ENCODE measurements at places on chromosomes 1 and 21.

DNA sequence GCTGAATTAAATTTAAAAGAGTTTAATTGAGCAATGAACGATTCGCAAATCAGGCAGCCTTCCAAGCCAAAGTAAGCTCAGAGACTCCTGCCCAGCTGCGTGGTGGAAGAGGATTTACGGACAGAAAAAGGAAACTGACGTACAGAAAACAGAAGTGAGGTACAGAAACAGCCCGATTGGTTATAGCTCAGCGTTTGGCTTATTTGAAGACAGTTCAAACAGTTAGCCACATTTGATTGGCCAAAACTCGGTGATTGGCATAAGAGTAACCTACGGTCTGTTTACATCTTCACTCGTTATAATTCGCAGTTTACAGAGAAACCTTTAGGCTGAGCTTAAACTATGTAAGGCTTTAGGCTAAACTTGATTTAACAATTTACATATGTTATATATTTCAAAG is 46.9 kb downstream of the CR1L start:
- DNase-seq, result no peak

GRCh38 chr1:31095298-31095981 is 29.9 kb upstream of the PUM1 start:
- DNase-seq, result peak; percentile 47

- no peak for DNase-seq
Observed at GRCh38 chr1:59553371-59553770, 256.5 kb downstream of the FGGY start.

- DNase-seq, result no peak
Observed at GRCh38 chr1:98264727-98265126, 343.9 kb upstream of the DPYD start.

DNA sequence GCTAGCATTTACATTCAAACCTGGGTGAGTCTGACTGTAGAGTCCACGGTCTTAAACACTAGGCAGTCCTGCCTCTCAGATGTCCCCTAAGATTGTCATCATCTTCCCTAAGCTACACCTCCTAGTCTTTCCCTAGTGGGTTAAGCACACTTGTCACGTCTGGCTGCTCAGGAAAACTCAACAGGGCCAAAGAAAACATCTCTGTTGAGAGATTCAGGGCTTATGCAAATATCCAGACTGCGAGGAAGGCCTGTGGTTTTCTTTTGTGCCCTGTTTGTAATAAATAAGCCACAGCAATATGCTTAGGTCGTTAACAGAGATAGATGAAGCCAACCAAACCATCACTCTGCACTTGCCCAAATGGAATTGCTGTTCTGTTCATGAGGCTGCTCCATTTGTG is 472.6 kb upstream of the DEPDC1 start:
- DNase-seq, result no peak

- DNase-seq, result no peak
Observed at GRCh38 chr1:93235261-93235660, 54.7 kb downstream of the CCDC18 start.

DNA sequence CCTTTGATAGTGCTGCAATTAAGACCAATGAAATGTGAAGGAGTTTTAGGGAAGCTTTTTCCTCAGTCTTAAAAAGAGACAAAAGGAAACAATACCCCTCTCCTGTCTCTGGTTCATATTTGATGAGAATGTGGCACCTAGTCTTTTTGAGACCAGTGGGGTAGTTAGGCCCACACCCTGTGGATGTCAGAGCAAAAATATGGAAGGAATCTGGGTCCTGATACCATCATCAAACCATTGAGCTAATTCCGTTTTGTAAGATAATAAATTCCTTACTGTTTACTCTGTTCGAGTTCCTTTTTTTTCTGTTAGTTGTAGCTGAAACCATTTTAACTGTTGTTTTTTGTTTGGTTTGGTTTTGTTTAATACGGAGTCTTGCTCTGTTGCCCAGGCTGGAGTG is 33.3 kb downstream of the PTPRC start:
- no peak for DNase-seq

DNA sequence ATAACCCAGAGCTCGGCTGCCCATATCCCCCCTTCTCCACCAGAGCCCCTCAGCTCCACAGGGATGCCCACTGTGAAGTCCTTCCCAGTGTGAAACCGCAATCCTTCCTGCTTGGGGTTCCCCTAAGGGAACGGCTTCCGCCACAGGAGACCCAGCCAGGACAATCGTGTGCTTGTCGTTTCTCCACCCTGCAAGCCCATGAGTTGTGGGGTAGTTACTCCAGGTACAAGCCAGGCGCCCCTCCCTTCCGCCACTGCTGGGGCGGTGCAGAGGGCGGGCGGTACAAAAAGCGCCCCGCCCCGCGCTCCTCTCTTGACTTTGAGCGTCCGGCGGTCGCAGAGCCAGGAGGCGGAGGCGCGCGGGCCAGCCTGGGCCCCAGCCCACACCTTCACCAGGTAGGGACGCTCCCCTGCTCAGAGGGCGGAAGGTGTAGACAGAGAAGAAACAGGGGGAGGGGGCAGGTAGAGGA is at the start of gene TINAGL1:
Gene TINAGL1 (plus strand): TSS at position 315 of the 469 bp plus-strand sequence. CDS start 634 bp downstream, outside the sequence.
- DNase-seq, result peak; percentile 60

GRCh38 chr1:93275634-93276295 is 69.9 kb upstream of the DR1 start:
- no peak for DNase-seq

- DNase-seq, result peak; percentile 11
Observed at GRCh38 chr1:107228704-107229371, 88.0 kb downstream of the NTNG1 start.

DNA sequence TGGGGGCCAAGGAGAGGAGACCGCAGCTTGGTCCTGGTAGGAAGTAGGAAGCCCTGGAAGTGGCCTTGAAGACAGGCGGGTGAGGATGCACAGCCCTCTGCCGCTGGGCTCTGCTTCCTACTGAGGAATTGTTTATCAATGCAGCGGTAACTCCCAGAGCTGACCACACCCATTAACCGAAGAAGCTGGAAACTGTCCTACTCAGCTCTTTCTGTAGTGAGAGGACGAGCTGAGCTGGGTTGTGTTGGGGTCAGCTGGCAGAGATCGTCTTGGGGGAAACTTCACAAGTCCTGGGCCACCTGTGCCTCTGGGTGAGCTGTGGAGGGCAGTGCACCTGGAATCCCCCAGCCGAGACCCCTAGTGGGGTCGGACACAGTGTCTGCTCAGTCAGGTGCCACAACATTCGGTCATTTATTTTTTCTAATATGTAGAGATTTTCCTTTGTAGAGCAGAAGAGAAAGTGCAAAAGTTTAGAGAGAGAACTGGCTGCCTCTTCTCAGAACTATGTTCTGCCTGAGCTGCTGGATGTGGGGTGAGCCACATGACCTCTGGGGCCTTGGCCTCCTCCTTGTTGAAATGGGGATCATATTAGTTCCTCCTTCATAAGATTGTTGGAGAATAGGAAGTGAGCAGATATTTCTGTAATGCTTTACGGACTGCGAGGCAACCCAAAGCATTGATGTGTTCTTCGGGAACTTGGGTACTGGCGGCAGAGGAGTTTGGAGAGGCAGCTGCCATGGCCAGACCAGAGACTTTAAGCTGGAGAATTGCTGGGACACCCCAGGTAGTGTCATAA is 3.6 kb downstream of the NECAP2 start:
- DNase-seq, result no peak

- no peak for DNase-seq
Observed at GRCh38 chr1:203476216-203476814, 709 bp downstream of the PRELP start.

GRCh38 chr1:226637147-226637935 is 88.8 kb downstream of the STUM start:
- DNase-seq, result no peak

GRCh38 chr1:11571906-11572616 is 82.2 kb downstream of the FBXO2 start:
- DNase-seq, result no peak

DNA sequence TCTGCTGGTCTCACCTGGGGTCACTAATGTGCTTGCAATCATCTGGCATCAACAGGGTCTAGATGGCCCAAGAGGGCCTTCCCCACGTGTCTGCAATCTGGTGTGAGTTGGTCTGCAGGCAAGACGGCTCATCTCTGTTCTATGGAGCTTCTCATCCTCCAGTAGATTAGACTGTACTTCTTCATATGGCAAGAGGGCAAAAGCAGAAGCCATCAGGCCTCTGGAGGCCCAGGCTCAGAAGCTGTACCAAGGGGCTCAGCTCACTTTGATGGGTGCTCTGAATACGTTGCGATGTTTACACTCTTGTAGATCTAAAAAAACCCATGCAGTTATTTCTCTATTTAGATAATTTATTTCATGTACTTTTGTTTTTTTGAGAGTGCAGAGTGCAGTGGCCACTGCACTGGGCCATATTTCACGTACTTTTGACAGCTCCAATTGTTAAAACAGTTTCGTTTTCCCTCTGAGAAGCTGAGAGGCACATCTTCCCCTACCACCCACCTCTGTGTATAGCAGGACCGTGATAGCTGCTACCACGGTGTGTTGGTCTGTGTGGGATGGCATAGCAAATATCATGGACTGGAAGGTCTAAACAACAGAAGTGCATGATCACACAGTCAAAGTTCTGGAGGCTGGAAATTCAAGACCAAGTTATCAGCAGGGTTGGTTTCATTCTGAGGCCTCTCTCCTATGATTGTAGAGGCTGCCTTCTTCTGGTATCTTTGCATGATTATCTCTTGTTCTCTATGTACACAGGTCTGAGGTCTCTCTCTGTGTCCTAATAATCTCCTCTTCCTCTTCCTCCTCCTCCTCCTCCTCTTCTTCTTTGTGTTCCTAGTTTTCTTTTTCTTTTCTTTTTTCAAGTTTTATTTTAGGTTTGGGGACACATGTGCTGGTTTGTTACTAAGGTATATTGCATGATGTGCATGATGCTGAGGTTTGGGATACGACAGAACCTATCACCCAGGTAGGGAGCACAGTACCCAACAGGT is 17.0 kb downstream of the CITED4 start:
- no peak for DNase-seq

GRCh38 chr1:26477446-26478152 is 5.4 kb downstream of the HMGN2 start:
- DNase-seq, result no peak

DNA sequence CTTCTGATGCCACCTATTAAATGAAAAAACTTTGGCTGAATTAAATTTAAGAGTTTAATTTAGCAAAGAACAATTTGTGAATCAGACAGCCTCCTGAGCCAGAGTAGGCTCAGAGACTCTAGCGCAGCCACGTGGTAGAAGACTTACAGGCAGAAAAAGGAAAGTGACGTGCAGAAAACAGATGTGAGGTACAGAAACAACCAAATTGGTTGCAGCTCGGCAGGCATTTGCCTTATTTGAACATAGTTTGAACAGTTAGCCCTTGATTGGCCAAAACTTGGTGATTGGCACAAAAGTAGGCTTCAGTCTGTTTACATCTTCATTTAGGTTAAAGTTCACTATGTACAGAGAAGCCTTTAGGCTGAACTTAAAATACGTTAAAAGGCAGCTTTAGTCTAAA is 22.9 kb downstream of the TCP10L start:
- peak; percentile 54 for DNase-seq

- peak; percentile 95 for DNase-seq
Observed at GRCh38 chr1:167797015-167797414, 75.2 kb downstream of the MPZL1 start.

DNA sequence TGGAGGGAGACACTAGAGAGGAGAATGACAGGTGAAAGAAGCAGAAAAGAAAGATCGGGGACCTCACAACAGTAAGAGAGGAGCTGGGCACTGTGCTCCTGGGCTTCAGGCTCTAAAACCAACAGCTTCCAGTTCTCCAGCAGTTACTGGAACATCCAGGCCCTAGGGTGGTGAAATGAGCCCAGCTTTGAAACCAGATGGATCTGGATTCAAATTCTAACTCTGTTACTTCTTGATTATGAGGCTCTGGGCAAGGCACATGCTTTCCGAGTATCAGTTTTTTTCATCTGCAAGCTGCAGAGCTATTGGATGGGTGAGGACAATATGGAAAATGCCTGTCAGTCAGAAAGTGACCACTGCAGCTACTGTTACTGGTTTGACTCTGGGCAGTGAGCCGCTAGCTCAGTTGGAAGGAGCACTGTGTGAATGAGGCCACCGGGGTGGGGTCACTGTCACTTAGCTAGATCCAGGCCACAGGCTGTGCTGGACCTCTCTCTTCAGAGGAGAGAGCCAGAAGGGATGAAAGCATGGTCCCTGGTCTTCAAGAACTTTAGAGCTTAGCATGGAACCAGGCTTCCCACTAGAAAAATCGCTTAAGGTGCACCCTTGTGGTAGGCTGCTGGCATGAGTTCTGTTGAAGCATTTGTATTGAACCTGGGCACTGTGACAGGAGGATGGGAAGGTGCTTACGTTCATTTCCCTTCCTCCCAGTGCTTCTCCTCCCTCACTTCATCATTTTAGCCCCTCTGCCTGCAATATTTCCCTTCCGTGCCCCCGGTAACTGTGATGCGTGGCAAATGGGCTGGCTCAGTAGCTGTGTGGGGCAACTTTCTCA is 12.2 kb downstream of the PLEKHO1 start:
- DNase-seq, result peak; percentile 34

DNA sequence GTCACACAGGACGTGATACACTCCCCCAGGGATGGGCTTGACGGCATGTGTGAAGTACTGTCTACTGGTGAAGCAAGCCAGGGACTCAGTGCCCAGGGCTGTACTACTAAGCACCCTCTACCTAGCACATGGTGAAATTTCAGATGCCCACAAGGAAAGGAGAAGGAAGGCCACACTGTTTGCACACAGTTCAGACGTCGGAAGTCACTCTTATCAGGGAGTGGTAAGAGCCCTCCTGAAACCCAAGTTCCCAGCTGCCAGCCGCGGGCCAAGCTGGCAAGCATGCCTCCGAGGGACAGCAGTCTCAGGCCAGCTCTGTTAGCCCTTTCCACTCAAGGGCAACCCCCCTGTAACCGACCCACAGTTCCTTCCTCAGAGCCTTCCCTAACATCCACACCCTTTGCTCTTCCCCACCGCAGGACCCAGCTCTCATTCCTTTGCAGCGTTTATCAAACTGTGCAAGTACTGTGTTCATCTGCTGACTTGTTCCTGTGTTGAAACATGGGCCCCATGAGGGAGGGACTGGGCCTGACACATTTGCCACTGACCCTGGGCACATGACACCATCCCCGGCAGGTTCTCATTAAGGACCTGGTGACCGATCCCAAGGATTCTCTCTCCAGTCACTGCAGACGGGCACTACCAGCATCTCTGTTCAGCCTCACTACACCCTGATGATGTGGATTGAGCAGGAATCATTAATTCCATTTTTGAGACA is 58.5 kb downstream of the SLC66A1 start:
- no peak for DNase-seq

- DNase-seq, result peak; percentile 53
Observed at GRCh38 chr1:227885648-227886502, 61.9 kb downstream of the WNT9A start.

DNA sequence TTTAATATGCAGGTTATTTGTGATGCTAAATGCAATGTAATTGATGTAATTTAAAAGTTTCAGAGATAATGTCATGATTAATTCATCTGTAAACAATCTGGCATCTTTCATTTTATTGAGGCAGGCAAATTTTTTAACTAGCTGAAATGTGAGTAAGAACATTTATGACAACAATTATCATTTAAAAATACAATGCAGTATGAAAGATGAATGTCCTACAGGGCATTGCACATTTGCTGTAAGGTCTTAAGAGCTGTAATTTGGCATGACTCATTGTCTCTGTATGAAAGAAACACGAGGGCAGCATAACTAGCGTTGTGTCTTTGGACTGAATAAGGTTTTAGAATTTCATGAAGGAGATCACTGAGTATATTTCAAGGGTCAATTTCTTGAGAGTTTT is 642.8 kb downstream of the PLA2G4A start:
- DNase-seq, result no peak
